ENCODE measurements at places on chromosomes 4 and X.

DNA sequence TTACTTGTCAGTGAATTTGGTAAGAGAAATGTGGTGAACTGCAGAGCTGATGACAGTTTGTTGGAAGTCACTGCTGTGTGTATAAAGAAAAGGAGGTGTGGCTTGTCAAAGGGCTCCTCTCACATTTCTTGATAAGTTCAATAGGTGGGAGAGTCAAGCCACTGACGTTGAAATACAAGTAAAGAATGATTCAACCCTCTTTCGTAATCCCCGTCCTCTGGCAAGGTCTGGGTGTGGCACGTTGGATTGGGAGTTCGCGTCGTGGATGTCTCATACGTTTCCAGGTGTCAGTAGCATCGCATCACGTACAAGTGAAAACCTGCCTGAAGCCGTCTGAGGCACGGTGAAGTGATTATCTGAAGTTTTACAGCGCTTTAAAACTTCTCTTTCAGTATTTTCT lies 76.4 kb downstream of the EGF start:
- no peak for DNase-seq

GRCh38 chr4:140930011-140930410 lies 173.8 kb upstream of the TBC1D9 start:
- DNase-seq = no peak

GRCh38 chr4:44237643-44238042 lies 211.0 kb downstream of the KCTD8 start:
- DNase-seq = no peak

DNA sequence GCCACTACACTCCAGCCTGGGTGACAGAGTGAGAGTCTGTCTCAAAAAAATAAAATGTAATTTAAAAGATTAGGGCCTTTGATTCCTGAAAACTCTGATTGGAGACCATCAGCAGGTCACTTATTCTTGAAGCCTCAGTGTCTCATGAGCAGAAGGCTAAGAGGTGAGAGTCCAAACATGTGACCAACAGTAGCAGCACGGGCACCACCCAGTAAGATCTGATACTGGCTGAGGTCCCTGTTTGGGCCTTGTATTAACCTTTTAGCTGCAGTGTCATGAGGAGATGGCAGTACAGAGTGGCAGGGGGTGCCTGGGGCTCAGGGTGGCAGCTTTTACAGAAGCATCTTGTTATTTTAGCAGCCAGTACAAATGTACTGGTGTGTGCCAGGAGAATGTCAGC lies 89.3 kb downstream of the FHDC1 start:
- no peak for DNase-seq

Data from LNCaP clone FGC (cell line).